Fibroblast of skin of abdomen (primary cell): ENCODE measurements at places on chromosomes 3 and 15.
A peak's percentile ranks its signal among the peaks of the same experiment; 100 is the strongest.

- DNase-seq, result no peak
Observed at GRCh38 chr3:47663630-47664240, 85.1 kb upstream of the CSPG5 start.

DNA sequence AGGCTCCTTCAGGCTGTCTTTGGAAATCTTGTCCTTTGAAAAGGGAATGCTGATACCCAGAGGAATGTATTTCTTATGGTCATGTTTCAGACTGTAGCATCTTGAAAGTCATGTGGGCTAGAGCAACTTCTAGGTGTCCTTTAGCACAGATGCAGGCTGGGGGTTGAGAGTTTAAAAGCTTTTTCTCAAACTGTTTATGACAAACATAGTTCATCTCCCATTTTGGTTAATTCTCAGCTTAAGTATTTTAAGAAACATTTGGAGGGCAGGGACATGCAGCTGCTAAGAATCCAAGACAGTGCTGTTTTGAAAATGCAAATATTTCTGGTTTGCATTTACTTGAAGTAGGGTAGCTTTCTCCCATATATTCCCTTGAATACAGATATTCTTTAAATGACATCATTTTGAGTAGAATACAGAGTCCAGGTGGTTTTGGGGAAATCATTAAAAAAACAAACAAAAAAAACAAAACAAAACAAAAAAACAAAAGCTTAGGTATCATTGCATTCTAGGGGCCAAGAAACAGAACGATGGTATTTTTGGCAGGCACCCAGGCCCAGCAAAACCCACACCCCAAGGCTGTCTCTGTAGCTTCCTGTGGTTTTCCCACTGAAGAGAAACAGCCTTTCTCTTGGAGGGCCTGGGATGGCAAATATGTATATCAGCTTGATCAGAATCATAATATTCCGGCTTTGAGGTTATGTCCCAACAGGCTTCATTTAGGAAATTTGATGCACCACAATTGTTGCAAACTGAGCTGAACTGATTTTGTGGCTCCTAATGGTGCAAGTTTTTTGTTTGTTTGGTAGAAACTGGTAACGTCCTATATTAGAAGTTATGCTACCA, 120.0 kb downstream of the ATG7 start:
- peak; percentile 91 for DNase-seq

GRCh38 chr3:55402886-55403609, 84.1 kb downstream of the WNT5A start:
- DNase-seq, result peak; percentile 6

DNA sequence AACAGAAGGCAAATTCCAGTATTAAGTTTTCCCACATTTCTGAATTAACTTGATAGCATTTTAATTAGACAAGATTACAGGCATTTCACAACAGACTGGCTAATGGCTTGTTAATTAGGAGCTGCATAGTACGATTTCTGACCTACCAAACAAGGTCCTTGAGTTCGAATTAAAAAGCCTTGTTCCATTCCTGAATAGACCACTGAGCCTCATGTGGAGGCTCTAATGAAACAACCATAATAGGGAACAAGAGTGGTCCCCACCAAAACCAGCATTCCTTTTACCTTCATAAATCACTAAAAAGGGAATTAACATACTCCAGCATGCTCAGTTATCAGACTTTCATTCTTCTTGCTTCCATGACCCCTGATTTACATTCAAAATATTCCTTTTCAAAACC, 66.4 kb downstream of the PRTG start:
- no peak for DNase-seq

GRCh38 chr3:15797642-15798303, at the start of gene ANKRD28:
Gene ANKRD28 (minus strand): TSS chr3:15797979. CDS start chr3:15796521, 1,458 bp downstream.
- DNase-seq, result peak; percentile 97

DNA sequence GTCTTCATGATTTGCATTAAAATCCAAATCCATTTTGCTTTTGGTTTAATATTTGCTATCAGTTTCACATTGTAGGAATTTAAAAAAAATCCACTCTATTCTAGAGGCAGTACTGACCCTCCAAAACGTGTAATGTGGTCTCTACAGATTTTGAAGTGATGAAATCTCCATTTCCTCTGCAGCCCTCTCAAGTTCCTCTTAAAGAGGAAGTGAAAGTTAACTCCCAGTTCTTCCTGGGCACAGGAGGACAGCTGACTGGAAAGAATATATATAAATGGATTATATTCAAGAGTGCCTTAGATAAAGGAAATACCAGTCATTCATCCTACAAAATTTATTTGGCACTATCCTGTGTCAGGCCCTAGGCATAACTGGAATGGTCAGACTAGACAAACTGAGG, 83.5 kb upstream of the PLCL2 start:
- peak; percentile 11 for DNase-seq

DNA sequence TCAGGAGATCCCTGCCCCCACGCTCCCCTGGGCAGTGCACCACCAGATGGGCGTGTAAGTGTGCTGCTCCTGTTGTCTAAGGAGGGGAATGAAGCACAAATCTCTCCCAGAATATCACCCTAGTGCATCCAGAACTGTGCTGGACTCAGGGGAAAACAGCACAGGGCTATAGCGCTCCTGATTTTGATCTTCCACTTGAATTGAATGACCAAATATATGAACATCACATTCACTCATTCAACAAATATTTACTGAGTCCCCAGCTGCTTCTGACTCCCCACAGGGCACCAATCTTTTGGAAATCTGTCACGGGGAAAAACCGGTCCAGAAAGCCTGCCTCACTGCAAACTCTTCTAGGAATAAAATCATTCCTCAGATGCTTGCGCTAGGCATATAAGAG, 2.4 kb downstream of the CPLX3 start:
- DNase-seq, result no peak

- DNase-seq, result peak; percentile 36
Observed at GRCh38 chr3:29805757-29806156, 524.9 kb downstream of the RBMS3 start.

DNA sequence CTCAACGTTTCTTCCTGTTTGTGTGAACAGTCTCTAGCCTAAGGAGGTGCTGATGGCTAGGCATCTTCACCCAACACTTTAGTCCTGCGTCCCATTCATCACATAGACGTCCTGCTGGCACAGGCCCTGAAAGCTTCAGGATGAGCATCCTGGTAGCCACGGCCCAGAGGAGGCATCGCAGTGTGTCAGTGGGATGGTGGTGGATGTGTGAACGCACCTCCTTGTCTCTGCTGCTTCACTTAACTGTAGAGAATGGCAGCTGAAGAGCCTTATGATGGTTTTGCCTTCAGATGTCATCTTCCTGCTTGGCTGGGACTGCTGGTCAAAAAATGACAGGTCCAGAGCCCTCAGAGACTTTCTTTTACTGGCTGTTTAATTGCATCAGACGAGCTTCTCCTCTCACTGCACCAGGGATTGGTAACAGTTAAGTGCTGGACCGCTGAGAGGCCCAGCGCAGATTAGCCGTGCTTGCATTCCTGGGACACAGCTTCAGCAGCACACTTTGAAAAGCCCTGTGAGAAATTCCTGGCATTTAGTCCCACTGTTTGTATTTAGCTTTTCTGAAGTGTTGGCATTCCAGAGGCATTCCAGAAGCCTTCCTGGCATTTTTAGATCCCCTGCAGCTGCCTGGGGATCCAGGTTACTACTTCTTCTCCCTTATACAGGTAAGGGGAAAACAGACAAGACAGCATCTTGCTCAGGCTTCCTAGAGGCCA, 132.4 kb upstream of the PLXNA1 start:
- peak; percentile 87 for DNase-seq

DNA sequence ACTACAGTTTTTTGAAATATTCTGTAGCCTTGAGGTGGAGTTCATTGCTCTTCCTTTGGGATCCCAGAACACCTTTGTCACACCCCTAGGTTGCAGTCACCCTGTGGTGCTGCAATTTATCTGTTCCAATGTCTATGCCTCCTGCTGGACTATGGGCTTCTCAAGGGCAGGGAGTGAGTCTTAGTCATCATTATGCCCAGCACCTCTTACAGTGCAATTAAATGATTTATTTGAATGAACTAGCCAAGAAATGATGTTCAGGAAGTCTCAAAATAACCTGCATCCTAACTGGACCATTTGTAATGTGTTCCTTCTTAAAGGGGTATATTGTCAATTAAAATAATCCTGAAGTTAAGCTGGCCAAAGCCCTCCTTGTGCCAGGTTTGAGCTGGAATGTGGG, 28.5 kb downstream of the SHC4 start:
- no peak for DNase-seq

DNA sequence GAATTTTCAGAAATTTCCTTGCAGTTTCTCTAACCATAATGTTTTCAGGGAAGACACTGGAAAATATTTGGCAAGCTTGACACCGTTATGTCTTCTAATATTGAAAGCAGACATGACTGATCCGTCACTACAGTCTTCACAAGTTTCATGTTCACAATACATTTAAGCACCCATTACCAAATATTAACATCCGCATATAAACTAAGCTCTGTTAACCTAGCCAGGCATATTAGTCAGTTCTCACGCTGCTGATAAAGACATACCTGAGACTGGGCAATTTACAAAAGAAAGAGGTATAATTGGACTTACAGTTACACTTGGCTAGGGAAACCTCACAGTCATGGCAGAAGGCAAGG, 162.7 kb upstream of the LYSMD4 start:
- no peak for DNase-seq

- DNase-seq, result no peak
Observed at GRCh38 chr3:16923112-16923511, 38.4 kb downstream of the PLCL2 start.

- DNase-seq, result no peak
Observed at GRCh38 chr15:64665179-64665578, 110.2 kb downstream of the RBPMS2 start.

- no peak for DNase-seq
Observed at GRCh38 chr3:171397089-171397488, 63.1 kb downstream of the TNIK start.

- DNase-seq, result peak; percentile 36
Observed at GRCh38 chr3:152556731-152557254, 278.1 kb upstream of the P2RY1 start.
